ENCODE measurements at places on chromosomes 2 and 18.

DNA sequence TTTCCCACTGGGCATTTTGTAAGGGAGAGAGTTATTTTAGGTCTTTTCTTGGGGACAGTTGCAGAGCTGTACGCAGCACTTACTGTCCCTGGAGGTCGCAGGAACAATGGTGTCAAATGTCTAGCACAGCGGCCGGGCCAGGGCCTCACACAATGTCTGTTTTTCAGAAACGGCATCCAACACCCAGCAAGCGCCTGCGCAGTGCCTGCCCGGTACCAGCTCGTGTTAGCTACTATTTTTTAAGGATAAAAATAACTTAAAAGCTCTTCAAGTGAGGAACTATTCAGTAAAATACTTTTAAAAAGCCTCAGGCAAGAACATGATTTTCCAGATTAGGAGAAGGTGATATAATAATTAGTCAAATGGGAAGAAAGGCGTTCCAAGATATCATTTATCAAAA, 90.0 kb downstream of the MBP start:
- DNase-seq = no peak

DNA sequence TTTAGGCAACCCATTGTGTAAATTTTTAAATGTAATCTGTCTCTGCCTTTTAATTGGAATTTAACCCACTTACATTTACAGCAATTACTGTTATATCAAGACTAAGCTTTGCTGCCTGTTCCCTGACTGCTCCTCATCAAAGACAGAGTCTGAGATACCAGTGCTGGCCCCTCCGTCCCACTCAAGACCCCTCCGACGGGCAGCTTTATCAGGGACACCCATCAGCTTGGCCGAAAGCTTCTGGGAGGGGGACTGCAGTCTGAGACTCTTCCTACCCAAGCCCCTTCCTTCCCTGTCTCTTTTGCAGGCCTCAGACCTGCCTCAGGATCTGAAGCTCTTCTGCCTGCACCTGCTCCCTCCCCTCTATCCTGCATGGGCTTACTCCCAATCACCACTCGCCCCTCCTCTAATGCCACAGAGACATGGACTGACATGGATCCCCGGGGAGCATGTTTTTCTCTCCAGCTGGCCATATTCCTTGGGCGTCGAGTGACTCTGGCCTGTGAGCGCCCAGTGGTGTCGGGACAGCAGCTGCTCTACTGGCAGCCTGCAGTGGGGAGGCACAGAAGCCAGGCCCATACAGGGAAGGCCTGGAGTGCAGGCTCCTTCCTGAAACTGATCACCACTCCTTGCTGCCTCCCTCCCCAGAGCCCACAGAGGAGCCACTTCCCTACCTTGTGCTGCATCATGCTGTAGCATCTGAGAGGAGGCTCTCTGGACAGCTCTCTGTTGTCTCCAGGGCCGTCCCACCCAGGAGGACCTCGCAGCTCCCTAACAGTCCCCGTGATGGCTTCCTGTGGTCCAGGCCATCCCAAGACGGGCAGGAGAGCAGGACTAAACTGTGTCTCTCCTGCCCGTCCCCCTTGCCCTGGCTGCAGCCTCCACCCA, 3.7 kb upstream of the KIF1A start:
- no peak for DNase-seq

DNA sequence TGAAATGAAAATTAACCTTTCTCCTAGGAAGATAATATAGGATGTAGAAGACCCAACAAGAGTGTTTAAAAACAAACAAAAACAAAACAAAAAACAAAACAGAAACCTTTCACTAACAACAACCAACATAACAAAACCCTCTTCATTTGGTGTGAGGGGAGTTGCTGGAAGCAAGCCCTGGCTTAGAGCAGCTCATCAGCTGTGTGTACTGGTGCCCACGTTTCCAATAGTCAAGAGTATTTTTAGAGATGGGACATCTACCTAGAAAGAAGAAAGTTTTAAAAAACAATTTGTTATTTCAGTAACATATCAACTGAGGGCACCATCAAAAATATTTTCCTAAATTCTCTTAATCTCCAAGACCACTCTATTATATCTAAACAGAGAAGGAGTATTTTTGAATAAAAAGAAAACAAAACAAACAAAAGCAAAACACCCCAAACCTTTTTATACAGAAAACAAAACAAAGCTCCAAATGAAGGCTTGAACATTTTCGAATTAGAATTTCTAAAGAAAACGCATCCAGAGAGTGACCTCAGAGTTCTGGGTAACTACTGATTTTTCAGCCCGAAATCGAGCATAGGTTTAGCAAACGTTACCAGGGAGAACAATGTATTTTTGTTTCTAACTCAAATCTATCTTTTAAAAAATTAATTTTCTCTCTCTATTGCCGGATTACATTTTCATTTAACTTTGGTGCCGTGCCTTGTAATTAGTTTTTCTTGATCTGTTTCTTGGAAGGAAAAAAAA, 134.6 kb downstream of the INSIG2 start:
- DNase-seq = no peak

DNA sequence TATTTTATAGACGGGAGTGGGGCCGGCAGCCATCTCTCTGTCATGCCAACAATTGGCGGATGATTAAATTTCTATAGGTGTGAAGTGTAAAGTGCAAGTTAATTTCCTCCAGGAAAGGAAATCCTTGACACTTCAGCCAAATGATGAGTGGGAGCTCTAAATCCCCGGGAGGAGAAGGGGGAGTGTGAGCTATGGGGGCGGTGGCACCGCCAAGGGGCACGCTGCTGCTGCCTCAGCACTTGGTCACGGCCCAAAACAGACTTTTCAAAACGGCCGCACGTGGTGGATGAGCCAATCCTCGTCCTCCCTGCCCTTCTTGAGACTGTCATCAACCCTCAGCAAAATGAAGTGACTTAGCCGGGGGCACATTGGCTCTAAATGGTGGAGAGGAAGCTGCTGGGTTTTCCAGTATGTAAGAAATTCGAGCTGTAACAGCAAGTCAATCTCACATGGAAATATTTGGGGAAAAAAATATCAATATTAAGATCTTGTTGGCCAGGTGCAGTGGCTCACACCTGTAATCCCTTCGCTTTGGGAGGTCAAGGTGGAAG, 200.8 kb downstream of the TFCP2L1 start:
- no peak for DNase-seq

DNA sequence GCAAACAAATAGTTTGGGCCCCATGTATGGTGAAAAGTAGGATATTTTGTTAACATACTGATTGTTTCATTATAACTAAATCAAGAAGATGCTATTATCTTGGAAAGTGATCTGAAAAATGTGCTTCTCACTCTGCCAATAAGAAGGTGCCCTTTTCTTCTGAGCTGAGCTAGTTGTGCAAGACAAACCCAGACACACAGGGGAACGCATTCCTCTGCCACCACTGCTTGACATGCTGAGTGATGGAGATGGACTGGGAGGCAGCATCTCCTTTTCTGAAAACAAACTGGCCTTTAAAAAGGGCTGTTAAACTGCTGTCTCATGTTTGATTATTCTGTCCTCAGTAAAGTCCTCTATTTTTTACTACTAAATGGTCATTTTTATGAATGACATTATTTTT, 1989.9 kb upstream of the CELF4 start:
- DNase-seq = no peak

GRCh38 chr2:174465327-174465726, 21.5 kb downstream of the GPR155 start:
- no peak for DNase-seq

DNA sequence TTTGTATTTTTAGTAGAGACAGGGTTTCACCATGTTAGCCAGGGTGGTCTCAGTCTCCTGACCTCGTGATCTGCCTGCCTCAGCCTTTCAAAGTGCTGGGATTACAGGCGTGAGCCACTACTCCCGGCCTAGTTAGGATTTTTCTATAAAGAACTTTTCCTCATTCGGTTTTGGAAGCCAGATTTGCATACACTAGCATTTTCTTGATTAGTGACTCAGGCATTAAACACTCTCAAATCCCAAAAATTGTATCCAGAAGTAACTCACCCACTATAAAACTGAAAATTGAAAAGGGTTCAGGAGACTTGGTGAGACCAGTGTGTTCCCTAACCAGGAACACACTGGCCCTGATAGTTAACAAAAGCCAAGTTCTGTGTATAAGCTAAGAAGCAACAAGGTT, 25.2 kb downstream of the EIF2AK3 start:
- DNase-seq = no peak

Data from CD4-positive, CD25-positive, alpha-beta regulatory T cell (primary cell).